Type B pancreatic cell (in vitro differentiated cells): ENCODE measurements at places on chromosomes 12 and 14. TPM values are rescaled to one million over a fixed set of nuclear protein-coding genes. Genes with fewer than 3 reads are reported as not detected.

ASCL1 gene
- total RNA-seq = 7.5 and 10.4 TPM in 2 replicates

HOXC6 gene
- total RNA-seq = 4.8 and 23.0 TPM in 2 replicates

NTF3 gene
- total RNA-seq = 13.0 and 16.7 TPM in 2 replicates

- DNase-seq = no peak
These were observed 297.5 kb downstream of the NAV3 start for GRCh38 chr12:78128211-78128610.

DNA sequence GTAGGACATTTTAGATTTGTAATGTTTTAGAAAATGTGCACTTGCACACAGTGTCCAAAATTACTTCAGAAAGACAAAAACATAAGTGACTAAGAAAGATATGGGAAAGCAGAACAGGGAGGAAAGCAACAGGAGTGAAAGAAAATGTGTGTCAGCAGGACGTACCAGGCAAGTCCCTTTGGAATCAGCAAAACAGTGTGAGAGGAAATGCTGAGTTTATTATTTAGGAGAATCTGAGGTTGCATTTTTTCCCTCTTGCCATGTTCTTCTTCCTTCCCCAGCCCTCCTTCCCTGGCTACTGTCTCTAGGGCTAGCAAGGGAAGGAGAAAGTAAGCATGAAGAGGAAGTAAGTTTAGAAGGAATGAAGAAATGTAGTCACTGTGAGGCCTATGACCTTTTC is 67.7 kb upstream of the CD163 start:
- DNase-seq = no peak

DNA sequence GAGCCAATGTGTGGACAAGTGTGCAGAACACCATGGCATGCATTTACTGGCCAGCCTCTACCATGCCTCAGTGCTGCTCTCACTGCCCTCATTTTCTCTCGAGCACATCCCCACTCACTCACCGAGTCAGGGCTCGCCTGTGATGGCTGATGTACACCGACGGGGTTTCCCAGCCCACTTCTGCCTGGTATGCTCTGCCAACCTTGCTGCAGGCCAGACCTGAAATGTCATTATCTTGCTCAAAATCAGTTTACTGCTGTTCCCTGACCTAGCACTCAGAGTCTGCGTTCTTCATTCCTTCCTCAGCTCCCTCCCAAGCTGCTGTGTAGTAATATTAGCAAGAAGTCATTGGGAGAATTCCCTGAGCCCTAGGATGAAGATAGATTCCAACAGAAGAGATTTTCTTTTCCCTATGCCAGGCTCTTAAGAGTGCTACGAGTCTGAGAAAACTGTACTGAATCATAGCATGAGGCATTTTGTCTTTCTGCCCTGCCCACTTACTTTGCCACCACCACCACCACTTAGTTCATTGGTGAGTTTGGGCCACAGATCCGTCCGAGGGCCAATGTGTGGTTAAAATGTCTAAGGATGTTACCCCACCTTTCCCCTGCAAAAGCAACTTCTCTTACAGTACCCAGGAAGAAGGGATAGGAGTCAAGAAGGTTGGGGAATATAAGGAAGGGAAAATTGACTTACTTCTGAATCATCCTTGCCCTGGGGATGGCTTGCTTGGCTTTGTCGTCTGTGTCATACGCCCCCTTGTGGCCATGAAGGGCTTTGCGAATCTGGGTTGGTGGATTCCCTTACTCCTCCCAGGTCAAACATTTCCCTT is 51.0 kb downstream of the BMAL2 start:
- DNase-seq = peak; percentile 78

- DNase-seq = no peak
These were observed 4.2 kb downstream of the RDH5 start for GRCh38 chr12:55724226-55724939.
